ENCODE measurements at places on chromosomes 4 and X.
A peak's percentile ranks its signal among the peaks of the same experiment; 100 is the strongest.

DNA sequence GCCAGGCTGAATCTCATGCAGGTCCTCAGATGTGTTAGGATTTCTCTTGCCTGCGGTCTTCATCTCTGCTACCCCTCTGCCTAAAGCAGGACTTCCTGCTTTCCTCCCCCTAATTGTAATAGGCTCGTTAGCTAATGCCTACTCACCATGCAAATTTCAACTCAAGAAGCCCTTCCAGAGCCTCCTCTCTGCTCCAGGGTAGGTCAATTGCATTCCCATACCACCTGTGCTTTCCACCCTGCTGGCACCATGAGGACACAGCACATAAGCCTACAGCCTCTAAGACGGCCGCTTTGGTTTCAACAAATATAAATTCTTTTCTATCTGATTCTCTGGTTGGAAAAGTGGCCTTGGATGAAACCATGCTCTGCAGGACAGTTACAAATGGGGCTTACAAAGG is 93.9 kb downstream of the QDPR start:
- DNase-seq: no peak

GRCh38 chrX:121093011-121093410 is 45.6 kb downstream of the GLUD2 start:
- DNase-seq: no peak

DNA sequence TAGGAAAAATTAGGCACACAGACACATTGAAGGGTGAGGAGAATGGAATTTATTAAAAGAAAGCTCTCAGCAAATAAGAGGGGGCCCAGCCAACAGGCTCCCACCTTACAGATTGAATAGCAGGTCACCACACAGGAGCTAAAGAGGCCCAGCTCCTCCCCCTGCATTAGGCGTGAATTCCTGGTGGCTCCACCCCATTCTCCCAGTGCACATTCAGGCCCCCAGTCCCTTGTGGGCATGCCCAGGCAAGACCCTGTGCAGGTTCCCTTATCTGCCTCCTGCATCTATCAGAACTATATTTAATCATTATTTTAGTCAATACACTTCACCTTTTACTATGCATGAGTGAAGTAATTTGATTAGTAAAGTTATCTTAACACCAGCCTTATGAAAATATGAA is 856.3 kb upstream of the NDST4 start:
- DNase-seq: no peak

- DNase-seq: no peak
Observed at GRCh38 chr4:79325864-79326328, at the start of gene NAA11. Gene NAA11, minus strand, starts transcription at chr4:79326061. Its CDS starts 184 bp downstream, at chr4:79325877.

GRCh38 chr4:32790803-32791202 is 2070.6 kb downstream of the PCDH7 start:
- no peak for DNase-seq

- no peak for DNase-seq
Observed at GRCh38 chr4:93299118-93299517, 529.4 kb upstream of the ATOH1 start.

DNA sequence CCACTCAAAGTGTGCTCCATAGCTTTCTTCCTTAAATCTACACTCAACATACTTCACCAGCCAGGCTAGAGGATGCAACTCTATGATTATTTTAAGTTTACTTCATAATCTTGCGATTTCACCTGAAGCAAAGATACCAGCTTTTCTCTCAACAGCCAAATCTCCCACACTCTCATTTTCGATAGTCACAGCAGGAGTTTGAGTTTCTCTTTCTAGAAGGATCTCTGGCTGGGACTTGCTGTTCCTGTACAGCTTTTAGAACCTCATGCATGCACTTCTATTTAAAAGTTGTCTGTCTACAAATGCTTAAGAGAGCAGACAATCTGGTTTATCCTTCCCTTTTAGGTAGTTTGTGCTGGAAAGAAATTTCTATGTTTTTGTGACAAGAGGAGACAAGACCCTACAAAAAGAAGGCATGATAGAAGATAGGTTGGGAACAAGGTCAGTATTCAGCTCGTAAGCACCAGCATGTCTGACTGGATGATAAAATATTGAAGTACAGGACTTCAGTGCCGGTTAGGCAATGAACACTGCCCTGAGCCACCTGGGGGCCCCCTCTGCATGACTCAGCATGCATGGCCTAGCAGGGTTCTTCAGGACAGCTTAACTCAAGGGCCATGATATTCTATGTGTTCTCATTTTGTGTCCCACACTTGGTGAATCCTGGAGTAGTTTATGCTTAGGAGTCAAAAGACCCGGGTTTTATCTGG is 65.6 kb downstream of the ATXN3L start:
- no peak for DNase-seq

GRCh38 chrX:27746516-27746915 is 61.3 kb upstream of the MAGEB10 start:
- DNase-seq: no peak

DNA sequence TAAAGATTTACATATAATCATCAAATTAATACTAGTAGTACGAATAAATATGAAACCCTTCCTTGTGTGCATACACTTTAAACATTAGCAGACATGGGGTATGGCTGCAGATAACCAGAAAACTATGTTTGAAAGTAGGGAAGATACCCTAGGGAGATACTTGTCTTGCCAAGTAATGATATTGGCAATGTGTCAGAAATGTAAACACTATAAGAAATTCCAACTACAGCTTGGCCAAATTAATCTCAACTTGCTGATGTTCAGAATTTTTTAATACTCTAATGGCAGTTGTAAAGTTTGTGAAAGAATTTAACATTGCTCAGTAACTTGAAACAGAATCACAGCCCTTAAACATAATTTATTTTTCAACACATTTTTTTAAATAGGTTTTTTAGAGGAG is 27.4 kb upstream of the HPGD start:
- no peak for DNase-seq

- DNase-seq: no peak
Observed at GRCh38 chr4:152460488-152460887, 75.4 kb downstream of the FBXW7 start.

GRCh38 chrX:123756320-123756719 is 23.5 kb upstream of the THOC2 start:
- DNase-seq: no peak

- no peak for DNase-seq
Observed at GRCh38 chrX:115616943-115617563, 56.1 kb downstream of the PLS3 start.

DNA sequence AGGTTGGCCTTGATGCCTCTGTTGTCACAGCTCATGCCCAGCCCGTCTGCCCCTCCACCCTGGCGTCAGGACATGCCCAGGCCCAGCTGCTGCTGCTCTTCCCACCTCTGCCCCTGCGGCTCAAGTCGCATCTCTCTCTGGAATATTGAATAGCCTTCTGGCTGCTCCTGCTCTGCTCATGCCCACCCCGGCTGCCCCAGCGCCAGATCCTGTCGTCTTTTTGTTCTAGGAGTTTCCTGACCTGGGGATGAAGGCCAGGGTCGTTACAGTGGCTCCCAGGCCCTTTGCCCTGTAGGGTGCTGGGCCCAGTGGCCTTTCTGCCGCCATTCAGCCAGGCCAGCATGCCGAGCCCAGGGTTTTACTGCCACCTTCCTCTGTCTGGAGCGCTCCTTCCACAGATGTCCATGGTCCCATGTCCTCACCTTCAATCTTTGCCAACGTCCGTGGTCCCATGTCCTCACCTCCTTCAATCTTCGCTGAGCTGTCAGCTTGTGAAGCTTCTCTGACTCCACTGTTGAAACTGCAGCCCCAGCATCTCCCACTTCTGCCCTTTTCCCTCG is 9.7 kb downstream of the MAEA start:
- no peak for DNase-seq

DNA sequence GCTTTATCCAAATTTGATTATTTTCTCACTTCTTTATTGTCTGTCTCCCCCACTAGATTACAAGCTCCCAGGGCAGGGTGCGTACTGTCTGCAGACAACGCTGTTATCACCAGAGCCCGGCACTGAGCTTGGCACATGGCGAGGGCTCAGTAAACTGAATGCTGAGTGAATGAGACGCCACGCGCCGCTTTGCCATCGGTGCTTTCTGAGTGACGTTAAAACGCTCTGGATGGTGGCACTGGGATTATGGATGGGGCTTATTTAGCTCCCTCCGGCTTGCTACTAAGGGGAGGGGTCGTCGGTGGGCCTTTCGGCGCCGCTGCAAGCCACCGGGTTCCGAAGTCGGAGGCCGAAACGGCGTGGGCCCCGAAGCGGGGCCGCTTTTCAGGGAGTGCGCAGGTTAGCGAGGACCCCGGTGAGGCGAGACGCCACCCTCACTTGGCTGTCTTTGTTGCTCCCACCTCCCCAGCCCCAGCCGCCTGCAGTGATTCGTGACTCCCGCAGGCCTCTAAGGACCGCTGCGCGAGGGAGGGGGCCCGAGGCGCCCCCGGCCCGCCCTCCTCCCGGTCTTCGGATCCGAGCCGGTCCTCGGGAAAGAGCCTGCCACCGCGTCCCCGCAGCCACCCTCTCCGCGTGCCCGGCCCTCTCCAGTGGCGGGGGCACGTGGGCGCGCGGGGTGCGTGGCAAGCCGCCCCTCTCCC is 569 bp upstream of the FHL1 start:
- DNase-seq: no peak

GRCh38 chr4:15982842-15983524 is 20.0 kb upstream of the FGFBP2 start:
- no peak for DNase-seq

DNA sequence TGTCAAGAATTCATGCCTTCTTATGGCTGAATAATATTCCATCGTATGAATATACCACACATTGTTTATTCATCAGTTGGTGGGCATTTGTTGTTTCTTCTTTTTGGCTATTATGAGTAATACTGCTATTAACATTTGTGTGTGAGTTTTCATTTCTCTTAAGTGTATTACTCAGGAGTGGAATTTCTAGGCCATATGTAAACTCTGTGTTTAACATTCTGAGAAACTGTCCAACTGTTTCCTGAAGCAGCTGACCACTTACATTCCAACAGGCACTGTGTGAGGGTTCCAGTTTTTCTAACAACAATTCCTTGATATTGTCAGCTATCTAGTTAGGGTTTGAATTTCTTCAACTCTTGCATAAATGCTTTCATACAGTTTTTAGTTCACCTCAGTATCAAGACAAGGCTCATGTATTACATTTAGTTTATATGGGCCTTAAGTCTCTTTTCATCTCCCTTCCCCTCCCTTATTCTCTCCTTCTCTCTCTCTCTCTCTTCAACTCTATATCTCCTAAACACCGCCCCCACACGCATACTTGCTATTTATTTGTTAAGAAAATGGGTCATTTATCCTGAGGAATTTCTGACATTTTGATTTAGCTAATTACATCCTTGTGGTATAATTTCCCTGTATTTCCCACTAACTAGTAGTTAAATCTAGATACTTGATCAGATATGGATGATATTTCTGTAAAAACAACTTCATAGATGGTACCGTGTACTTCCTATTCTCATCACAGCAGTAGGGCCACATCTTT is 77.4 kb downstream of the WDR19 start:
- no peak for DNase-seq

DNA sequence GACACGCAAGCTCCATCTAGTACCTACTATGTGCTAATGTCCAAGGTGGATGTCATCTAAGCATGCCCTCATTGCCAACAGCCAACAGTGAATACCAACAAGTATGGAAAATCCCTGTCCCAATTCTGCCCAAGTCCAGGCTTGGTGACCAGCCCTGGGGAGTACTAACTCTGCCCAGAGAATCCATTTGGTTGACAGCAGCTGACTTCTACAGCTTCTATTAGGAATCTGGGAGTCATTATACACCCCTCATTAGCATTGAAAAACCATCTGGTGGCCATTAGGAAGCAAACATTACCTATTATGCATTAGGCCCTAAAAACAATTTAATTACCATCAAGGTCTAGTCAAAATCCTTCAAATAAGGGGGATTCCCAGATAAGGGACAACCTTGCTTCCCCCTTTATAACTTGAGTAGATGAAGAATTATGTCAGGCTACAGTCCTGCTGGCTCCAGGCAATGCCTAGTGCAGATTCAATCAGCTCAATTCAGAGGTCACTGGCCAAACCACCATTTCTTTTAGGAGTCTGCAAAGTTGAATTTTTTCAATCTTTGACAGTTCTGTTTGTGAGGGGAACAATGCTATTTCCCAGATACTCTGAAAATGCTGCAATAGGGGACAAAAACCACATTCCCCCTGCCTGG is 228.0 kb upstream of the LDB2 start:
- no peak for DNase-seq

- DNase-seq: no peak
Observed at GRCh38 chrX:119266364-119266995, 30.4 kb downstream of the PGRMC1 start.

- peak; percentile 15 for DNase-seq
Observed at GRCh38 chrX:69285881-69286564, 120.8 kb upstream of the PJA1 start.

DNA sequence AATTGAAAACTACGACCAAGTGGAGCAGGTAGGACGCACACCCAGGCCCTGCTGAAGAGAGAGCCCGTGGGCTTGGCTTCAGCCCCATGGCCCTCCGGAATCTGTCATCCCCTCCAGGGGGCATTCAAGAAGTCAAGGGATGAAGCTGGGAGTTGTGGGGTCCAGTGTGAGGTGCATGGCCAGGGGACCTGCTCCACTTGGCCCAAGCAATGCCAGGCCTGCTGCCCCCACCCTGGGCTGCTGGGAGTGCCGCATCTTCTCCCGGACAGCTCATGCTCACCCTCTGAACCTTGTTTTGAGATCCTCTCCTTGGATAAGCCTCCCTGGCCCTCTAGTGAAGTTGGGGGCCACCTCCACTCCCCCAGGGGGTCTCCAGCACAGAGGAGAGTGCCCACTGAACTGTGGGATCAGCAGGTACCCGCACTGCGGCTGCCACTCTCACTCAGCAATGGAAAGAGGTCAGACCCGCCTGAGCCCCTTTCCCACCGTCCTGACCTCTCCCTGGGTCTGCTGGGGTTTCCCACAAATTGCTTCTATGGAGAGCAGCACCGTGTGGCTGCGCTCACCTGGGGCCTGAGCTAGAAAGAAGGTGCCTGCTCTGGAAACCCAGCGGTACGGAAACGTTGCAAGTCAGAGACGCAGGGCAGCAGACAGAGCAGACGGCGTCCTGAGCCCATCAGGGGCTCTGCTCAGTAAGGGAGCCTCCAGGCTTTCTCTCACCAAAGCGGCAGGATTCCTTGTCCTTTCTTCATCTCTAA is 5.0 kb upstream of the ABLIM2 start:
- DNase-seq: no peak

GRCh38 chr4:138005486-138005885 is 236.7 kb downstream of the SLC7A11 start:
- no peak for DNase-seq

- DNase-seq: no peak
Observed at GRCh38 chr4:142144813-142145212, 508.4 kb downstream of the IL15 start.

- no peak for DNase-seq
Observed at GRCh38 chr4:2811830-2812611, 19.1 kb downstream of the SH3BP2 start.

GRCh38 chrX:130174045-130174704 is 2.4 kb downstream of the RAB33A start:
- no peak for DNase-seq

GRCh38 chr4:128916832-128917231 is 107.3 kb downstream of the JADE1 start:
- no peak for DNase-seq

DNA sequence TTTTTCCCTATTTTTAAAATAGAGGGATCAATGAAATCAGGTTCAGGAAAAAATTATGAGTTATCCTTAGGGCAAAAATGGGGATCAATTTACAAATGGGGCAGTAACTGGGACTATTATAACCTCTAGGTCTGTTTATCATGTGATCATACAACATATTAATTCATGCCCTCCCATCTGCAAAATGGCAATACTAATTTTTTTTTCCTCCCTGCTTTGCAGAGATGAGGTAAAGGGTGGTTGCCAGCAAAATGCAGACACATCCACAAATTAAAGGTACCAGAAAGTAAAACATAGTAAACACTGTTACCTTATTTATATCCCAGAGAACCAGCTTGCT is 467 bp downstream of the HSD17B11 start:
- no peak for DNase-seq
